ENCODE measurements at places on chromosomes 3 and 15.

DNA sequence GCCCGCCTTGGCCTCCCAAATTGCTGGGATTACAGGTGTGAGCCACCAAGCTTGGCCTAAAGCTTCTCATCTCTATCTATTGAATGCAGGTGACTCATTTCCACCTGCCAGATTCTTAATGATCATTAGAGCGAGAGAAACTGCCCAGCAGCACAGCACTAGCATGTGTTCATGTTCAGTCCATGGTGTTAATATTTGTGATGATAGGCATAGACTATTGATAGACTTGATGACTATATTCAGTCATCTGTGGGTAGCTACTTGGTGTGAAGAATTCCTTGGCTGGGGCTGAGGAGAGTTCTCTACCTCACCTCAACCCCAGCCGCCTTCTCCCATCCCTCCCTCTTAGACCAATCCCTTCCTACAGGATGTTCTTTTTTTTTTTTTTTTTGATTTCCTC, 60.0 kb downstream of the ST6GAL1 start:
- DNase-seq: no peak

- DNase-seq: no peak
These were observed 106.9 kb upstream of the NPHP3 start for GRCh38 chr3:132829101-132829500.

DNA sequence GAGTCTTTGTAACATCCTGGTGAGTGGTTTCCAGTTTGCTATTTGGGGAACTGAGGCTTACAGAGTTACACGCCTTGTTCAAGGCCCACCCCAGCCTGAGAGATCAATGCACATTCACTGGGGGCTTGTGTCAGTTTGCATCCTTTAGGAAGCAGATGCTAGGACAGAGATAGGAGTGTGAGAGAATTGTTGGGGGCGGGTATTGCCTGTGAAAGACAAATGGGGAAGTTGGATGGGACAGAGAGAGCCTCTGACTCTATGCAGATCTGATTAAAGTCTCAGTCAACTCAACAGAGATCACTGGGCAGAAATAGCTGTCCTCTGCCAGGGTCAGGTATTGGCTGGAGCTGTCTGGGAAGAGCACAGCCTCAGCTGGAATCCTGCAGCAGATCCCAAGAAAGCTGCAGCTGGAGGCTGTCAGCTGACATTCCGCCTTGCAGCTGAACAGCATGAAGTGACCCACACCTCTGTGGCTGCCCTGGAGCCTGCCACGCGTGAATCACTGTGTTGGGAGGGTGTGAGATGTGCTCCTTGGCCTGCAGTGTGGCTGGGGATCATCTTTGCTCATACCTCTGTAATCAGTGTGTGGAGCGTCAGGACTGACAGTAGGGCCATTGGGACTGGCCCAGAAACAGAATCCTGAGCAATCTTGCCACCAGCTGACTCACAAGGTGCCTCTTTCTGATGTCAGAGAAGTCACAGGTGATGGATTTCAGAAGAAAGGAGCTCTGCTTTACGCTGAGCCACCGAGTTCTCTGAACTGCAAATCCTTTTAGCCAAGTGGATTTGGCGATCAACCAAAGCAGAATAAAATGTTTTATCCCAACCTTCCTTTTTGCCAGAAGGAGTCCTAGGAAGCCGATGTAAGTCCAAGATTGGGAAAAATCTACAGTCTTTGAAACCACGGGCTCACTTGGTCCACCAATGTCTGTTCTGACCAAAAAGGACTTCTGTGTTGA, 284.1 kb upstream of the LRRFIP2 start:
- DNase-seq: no peak

DNA sequence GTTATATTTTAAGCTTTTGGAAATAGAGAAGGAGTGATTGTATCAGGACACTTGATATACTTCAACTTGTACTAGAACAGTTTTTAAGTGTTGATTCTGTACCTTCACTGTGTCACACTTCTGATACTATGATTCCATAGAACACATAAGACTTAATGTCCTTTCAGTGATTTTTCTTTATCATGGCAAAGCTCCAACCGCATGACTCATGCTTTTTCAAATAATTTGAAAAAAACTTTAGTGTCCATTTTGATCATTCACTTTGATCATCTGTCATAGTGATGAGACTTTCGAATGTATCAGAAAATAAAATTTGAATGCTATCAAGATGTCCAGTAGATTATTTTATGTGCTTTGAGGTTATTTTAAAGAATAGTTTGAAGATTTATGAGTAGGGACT, 32.0 kb downstream of the AP4E1 start:
- DNase-seq: no peak

- no peak for DNase-seq
These were observed 25.0 kb upstream of the KY start for GRCh38 chr3:134675726-134676256.

DNA sequence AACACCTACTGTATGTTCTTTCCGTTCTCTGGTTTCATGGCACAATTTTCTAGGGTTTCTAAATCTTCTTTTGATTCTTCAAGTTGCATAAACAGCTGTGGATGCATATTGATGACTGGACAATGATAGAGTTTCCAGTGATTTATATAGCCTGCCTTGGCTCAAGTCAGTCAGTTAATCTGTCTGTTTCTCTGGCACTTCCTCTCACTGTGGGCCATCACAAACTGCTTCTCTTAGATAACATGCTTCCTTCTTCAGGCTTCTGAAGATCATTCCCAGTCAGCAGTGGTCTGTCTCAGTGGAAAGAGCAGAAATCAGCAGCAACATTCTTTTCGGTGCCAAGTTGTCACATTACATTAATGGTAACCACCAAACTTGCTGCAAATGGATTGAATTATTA, 207.2 kb downstream of the RYR3 start:
- no peak for DNase-seq

GRCh38 chr15:101348643-101349042, 53.6 kb upstream of the SNRPA1 start:
- DNase-seq: no peak

DNA sequence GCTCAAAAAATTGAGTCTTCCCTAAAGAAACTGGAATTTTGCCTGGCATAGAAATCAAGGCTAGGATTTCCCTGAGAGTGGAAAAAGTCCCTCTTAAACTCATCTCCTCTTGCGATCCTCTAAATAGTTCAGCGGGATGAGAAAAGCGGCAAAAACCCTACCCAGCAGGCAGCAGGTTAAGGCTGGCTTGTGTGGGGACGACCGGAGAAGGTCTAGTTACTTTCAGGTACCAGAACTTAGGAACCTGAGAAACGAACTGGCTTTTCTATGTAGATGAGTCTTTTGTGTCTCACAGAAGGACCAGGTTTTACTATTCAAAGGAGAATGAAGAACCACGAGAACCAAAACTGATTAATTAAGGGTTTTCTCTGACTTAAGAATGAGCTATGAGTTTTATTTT, 523.7 kb upstream of the TGFBR2 start:
- DNase-seq: no peak

DNA sequence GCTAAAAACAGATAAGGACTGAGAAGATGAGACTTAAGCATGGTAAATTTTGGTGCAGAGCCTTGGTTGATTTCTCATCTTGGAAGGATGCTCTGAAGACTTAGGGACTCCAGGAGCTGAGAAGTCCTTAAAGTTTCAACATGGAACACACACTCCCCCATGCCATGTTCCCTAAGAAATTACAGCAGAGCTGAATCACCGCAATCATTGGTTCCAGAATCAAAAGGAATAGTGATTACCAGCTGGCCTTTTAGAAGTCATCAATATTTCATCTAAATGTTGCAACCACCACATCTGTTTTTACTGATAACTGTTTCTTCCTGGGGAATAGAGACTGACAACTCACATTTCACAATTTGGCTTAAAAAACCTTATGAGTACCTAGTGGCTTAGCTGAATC, 229.3 kb downstream of the MINAR1 start:
- no peak for DNase-seq

DNA sequence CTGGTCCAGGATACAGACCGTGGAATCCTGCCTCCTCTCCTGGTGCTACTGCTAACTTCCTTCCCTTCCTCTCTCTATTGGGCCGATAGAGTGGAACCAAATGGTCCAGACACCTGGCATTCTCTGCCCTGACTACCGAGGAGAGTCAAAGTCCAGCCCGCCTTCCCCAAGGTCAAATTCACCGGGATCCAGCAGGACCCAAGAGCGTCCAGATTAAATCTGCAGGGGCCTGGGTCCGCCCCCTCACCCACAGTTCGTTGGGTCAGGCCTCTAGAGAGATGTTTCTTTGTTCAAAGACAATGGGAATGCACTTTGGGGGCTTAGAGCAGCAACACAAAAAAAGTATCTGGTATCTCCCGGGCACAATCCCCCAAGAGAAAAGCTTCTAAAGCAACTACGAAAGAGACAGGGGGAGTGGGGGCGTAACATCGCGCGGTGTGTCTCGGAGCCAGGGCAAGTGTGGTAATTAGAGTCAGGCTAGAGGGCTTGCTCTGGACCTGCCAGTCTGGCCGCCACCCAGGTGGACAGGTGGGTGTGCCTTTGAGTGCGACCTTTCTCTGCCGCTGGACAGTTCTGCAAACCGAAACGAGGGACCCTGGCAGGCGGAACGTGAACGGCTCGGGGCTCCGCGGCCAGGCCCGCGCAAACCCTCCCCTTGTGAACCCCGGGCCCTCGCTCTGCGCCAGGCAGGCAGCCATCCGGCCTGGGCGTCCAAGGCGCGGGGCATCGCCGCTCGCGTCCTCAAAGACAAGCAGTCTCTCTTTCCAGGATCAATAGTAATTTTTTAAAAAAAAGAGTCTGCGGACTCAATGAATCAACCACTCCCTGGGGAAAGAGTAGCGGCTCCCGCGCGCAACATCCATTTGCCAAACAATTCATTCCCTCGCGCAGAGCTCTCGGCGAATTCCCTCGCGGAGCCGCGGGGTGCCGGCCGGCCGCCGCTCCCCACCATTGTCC, 806 bp downstream of the KLHL25 start:
- peak; percentile 56 for DNase-seq

DNA sequence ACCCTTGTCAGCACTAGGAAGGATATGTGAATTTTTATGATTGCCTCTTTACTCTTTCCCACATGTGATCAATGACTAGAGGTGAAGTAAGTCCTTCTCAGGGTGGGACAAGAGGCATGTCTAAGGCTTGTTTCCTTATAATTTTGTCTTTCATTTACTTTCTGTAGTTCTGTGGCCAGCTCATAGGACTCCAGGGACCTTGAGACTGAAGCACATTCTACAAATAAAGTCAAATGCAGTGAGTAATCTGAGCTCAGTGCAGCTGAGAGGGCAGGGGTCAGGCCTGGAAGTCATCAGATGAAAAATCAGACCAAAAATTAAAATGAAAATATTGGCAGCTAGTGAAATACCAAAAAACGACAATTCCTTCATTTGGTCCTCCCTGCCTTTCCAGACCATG, 424.7 kb upstream of the THBS1 start:
- no peak for DNase-seq

- DNase-seq: no peak
These were observed 888.0 kb downstream of the NTRK3 start for GRCh38 chr15:87368511-87368910.

GRCh38 chr15:55008421-55008820, 188.3 kb downstream of the RSL24D1 start:
- DNase-seq: no peak

GRCh38 chr3:172559020-172559419, 35.8 kb upstream of the TNFSF10 start:
- DNase-seq: no peak
